ENCODE measurements at places on chromosomes 4 and X. TPM values are rescaled to one million over a fixed set of nuclear protein-coding genes. Genes with fewer than 3 reads are reported as not detected.

GRCh38 chrX:22534643-22535042 lies 261.9 kb downstream of the CBLL2 start:
- peak; percentile 22 for DNase-seq

DNA sequence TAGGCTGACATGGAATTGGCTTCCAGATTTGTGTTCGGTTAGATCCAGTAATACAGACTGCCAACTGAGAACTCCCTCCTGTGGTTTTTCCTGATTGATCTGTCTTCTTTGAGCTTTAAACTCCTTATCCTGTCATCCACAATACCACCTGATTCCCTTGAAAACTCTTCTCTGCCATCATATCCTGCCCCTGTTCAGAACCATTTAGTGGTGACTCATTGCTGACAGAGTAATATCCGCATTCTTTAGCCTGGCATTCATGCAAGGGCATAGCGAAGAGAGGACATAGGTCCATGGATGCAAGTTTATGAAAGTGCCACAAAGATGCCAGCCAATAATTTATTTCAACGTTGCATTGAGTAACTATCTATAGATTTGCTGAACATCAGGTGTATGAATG lies 76.6 kb downstream of the ITIH6 start:
- no peak for DNase-seq

GRCh38 chrX:43479850-43480249 lies 176.2 kb upstream of the MAOA start:
- DNase-seq, result no peak

DNA sequence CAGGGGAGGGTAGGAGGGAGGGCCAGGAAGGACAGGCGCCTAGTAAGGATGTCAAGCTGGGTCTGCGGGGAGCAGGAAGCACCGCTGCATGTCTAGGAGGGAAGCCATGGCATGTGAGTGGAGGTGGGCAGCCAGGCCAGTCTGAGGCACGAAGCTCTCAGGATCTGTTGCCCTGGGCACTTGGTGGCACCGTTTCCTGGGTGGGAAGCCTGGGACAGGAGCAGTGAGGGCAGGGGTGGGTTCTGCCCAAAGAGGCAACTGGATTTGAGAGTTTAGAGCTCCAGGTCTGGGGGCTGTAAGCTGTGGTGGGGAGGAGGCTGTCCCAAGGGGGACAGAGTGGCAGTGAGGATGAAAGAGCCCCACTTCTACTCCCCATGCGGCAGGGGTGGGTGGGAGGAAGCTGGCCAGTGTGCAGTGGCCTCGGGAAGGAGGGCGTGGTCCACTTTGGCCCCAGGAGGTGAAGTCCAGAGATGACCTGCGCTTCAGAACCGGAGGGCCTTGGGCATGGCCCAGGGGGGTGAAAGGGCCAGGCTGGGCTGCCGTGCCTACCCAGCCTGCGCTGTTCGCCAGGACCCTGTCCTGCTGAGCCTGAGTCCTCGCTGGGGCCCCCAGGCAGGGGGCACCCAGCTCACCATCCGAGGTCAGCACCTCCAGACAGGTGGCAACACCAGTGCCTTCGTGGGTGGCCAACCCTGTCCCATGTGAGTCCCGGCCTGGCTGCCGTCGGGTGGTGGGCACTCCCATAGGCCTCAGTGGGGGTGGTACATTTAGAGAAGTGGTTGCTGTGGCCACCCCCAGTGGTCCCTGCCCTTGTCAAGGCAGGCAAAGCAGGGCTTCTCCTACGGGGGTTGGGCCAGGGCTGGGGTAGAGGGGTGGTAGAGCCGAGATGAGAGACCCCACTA lies 8.3 kb upstream of the SRPK3 start:
- DNase-seq, result no peak

DNA sequence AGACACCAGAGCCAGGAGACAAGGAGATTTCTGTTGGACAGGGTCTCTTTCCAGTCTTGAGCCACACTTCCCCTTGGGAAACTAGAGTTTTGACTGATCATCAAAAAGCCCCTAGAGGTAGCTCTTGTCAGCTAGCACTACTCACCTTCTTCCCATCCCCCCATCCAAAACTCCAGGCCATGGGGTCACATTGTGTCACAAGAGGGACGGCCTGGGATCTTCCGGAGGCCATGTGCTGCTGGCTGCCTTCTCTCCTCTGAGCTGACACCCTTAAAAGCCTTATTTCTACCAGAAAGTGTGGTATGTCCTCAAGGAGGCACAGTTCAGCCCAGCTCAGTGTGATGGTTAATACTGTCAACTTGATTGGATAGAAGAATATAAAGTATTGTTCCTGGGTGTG lies 7.8 kb downstream of the PNMA3 start:
- DNase-seq, result no peak

GRCh38 chrX:20217906-20218305 lies 48.8 kb downstream of the RPS6KA3 start:
- no peak for DNase-seq

- no peak for DNase-seq
Observed at GRCh38 chr4:145498430-145498829, 16.8 kb downstream of the SMAD1 start.

DNA sequence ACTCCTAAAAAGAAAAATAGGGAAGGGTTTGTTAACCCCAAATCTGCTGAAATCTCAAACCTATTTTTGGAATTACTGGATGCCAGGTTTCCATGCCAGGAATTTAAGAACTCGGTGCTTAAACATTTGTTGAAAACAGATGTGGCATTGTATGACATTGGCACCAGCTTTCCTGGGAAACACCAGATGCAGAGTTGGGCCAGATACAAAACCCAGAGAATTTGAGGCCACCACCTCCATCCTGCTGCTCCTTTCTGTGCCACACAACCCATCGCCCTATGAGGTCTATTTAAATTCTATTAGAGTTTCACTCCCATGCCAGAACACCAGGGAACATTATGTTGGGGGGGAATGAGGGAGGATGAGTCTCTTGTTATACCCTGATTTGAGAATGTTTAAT lies 71.7 kb downstream of the ARAP2 start:
- DNase-seq, result no peak

- no peak for DNase-seq
Observed at GRCh38 chr4:126992910-126993309, 639.8 kb upstream of the INTU start.

DNA sequence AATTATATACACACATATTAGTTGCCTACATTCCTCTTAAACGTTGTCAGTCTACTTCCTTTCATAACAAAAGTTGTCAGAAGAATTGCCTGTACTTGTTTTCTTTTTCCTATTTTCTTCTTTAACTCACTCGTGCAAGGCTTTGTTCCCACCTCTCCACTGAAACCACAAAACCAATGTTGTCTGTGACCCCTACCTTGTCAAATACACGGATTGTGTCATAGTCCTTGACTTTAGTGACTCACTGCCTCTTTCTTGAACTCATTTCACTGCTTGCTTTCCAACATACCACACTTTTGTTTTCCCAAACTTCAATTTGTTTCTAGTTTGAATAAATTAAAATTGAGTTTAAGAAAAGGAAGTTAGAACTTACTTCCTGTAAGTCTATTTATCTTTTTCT lies 283.9 kb upstream of the AGA start:
- no peak for DNase-seq

- DNase-seq, result peak; percentile 47
Observed at GRCh38 chr4:70667740-70668535, 1.6 kb upstream of the JCHAIN start.

DNA sequence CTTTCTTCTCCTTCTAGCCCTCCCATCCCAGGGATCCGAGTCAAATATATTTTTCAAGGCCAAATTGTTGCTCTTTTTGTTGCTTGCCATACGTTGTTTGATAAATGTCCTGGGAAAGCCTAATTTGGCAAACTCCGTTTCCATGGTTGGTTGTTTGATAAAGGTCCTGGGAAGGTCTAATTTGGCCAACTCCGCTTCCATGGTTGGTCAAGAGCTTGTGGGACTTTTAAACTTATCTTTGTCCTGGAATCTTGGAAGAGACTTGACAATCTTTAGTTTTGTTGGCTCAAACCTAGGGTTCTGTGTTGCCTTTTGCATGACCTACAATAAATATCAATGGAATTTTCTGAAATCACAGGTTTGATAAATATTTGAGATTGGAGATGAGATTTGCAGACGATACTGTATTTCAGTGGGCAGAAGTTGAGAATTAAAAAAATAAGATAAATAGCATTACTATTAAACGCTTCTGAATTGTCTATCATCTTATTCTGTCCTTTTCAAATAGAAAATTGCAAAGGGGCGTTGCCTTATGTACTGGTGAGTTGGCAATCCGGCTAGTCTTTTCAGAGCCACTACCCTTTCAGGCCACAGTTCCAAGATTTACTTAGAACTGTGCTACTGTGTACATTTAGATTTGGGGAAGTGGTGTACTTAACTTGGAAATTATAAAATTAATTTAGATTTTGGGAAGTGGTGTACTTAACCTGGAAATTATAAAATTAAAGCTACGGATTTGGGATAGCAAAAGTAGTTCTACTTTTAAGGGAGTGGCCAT lies 804 bp downstream of the OSTC start:
- DNase-seq, result peak; percentile 80

DNA sequence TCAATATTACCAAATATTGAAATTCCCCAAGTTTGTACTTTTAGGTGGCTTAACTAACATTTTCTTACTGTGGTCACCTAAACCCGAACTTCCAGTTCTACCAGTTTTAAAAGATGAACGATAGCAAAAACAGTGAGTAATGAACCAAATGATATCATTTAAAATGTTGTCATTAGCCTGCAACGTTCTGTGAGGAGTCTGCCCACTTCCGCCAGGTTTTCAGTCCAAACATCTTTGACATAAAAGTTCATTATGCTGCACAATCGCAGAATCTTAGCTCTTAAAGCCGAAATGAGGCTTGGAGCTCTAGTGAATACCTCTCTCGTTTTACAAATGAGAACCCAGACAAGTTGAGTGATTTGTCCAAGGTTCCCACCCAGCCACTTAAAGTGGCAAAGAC lies 762 bp downstream of the PIGA start:
- peak; percentile 27 for DNase-seq

- DNase-seq, result no peak
Observed at GRCh38 chr4:54542540-54543041, 115.2 kb upstream of the KIT start.

GRCh38 chrX:72125331-72126047 lies 6.2 kb downstream of the RTL5 start:
- DNase-seq, result no peak

GRCh38 chrX:57918750-57919436 lies 8.6 kb upstream of the ZXDA start:
- DNase-seq, result peak; percentile 44

DNA sequence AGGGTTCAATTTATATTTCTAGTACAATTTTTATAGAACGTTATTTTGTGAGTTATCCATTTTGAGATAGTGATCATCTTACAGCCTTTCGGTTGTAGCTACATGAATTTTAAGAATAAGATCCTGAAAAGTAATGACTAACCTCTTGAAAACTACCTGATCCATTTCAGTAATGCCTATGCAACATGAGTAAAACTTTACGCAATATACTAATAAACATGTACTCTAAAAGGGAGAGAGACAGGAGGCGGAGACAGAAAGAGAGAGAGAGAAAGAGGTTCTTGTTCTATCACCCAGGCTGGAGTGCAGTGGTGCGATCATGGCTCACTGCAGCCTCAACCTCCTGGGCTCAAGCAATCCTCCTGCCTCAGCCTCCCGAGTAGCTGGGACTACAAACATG lies 816.1 kb downstream of the CCSER1 start:
- DNase-seq, result no peak

- no peak for DNase-seq
Observed at GRCh38 chr4:99746443-99746842, 70.2 kb upstream of the DAPP1 start.

DNA sequence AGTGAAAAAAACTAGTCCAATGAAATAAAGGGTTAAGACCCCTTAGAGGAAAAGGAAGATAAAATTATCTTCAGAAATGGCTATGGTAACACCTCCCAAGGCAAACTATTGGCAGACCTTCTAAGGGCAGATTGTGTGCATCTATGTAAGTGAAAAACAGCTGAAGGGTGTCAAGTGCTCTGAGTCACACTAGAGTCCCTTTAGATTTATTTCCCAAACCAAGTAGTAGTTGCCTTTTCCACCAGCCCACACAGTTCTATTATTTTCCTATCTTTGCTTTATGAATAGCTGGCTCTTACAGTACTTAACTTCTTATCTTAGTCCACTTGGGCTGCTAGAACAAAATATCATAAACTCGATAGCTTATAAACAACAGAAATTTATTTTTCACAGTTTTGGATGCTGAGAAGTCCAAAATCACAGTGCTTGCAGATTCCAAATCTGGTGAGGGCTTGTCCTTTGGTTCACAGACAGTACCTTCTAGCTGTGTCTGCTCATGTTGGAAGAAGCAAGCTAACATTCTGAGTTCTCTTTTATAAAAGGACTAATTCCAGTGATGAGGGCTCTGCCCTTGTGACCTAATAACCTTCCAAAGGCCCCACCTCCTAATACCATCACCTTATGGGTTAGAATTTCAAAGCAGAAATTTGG lies 143.6 kb downstream of the GRID2 start:
- DNase-seq, result no peak

DNA sequence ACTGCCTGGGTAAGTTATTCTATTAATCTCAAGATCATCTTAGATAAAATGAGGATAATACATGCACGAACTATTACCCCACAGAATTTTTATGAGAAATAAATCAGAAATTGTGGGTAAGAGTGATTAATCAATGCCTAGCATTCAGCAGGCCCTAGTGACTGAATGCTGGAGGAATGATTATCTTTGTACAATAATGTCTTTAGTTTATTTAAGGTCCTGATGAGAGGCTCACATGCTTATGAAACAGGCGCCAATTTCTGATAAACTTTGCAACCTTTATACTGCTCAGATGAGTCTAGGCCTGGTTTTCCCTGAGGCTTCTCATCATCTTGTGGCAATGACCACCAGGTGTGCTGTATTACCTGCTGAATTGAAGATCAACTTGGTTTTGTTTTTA lies 27.8 kb upstream of the BMP2K start:
- DNase-seq, result no peak

DNA sequence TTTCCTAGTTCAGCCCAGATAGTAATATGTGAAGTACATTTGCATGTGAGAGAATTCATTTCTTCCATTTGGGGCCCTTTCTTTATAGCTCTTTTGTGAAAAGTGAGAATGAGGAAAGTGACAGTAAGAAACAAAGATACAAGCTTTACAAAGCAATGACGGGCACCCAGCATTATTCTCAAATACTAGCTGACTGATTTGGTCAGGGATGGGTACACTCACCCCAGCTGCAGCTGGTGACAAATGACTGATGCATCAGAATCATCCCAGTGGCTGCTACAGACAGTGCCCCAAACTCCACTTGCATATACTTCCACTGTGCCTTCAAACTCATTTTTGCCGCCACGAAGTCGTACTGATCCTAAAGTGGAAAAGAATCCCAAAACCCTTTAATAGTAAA lies 14.8 kb downstream of the PRSS12 start:
- no peak for DNase-seq

The ZNF157 gene
- total RNA-seq, result under 0.01 TPM

The NALF2 gene
- total RNA-seq, result not detected

The NPNT gene
- total RNA-seq, result under 0.01 TPM

The RIPPLY1 gene
- total RNA-seq, result not detected

The SSX2 gene
- total RNA-seq, result not detected

The SSX4B gene
- total RNA-seq, result not detected

The ZMAT1 gene
- 0.43 TPM for total RNA-seq

The SGMS2 gene
- 135 TPM for total RNA-seq

The EMCN gene
- total RNA-seq, result not detected

The C1QTNF7 gene
- 1.7 TPM for total RNA-seq

The RHOH gene
- total RNA-seq, result under 0.01 TPM

The SPARCL1 gene
- not detected for total RNA-seq

The CSN1S1 gene
- total RNA-seq, result not detected

The VCX3A gene
- not detected for total RNA-seq

The NXF2B gene
- not detected for total RNA-seq

The CFAP47 gene
- not detected for total RNA-seq

The TCEAL3 gene
- total RNA-seq, result 10.6 TPM

The COL25A1 gene
- total RNA-seq, result 6.9 TPM
